ENCODE measurements at places on chromosomes 12 and 14. TPM values are rescaled to one million over a fixed set of nuclear protein-coding genes. Genes with fewer than 3 reads are reported as not detected.
A peak's percentile ranks its signal among the peaks of the same experiment; 100 is the strongest.

DNA sequence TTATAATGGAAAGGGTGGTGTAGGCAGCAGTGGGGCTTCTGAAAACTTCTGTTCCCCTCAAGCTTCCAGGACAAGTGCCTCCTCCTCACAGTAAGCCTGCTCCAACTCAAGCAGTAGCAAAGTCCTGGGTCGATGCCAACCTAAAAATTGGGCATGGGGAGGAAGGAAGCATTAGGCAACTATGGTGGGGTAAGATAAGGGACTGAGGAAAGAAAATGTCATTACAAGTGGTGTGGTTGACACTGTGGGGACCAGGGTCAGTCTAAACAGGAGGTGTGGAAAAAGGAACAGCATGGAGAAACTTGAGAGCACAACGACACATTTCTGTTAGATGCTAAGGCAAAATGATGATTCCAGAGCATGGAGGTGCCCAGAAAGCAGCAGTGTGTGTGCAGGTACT is 34.9 kb downstream of the WIF1 start:
- no peaks in the 10 kb centered on the region for H3K4me1 ChIP-seq
- H3K4me3 ChIP-seq = no peak overlapping the region
- no peaks in the 10 kb centered on the region for H3K36me3 ChIP-seq

DNA sequence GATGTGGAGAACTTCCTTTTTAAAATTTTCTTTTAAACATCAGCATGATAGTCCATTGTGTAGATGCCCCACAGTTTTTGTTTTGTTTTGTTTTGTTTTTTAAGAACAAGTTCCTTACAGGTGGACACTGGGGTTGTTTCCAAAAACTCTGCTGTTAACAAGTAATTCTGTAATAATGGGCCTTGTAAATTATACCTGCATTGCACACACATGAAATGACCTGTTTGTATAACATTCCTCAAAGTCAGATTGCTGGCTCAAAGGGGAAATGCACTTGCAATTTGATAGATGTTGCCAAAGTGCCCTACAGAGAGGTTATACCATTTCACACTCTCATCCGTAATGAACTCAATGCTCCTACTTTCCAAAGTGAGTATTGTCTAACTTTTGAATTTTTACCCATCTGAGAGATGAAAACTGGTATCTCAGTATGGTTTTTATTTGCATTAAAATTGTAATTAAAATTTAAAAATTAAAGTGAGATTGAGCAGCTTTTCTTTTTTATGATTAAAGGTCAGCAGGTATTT is 89.2 kb downstream of the SPPL3 start:
- H3K36me3 ChIP-seq = no peaks in the 10 kb centered on the region
- no peak overlapping the region for H3K4me3 ChIP-seq
- H3K4me1 ChIP-seq = no peaks in the 10 kb centered on the region
- H3K27me3 ChIP-seq = no peaks in the 10 kb centered on the region

- no peak overlapping the region for H3K27ac ChIP-seq
- H3K27me3 ChIP-seq = no peaks in the 10 kb centered on the region
- no peaks in the 10 kb centered on the region for H3K4me1 ChIP-seq
- H3K36me3 ChIP-seq = peaks cover 25% of the 10 kb centered on the region
These were observed 56.5 kb upstream of the ATF1 start for GRCh38 chr12:50707396-50707795.

DNA sequence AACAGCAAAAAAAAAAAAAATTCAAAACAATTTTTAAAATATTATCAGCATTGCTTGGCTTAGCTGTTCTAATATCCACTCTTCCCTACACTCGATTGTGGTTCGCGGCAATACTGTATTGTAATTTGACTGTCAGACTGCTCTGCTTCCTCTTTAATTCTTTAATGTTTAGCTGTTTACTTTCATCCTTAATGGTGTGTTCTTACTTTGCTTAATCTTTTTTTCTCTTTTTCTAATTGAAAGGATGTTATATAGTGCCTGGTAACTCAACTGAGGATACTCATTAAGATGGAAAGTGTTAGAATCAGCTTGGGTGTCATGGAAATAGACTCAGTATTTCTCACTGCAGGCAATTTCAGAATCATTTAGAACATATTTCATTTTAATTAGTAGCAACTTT is 2.0 kb downstream of the ANO4 start:
- no peaks in the 10 kb centered on the region for H3K4me1 ChIP-seq
- H3K4me3 ChIP-seq = no peak overlapping the region
- H3K27ac ChIP-seq = no peak overlapping the region
- H3K27me3 ChIP-seq = no peaks in the 10 kb centered on the region

DNA sequence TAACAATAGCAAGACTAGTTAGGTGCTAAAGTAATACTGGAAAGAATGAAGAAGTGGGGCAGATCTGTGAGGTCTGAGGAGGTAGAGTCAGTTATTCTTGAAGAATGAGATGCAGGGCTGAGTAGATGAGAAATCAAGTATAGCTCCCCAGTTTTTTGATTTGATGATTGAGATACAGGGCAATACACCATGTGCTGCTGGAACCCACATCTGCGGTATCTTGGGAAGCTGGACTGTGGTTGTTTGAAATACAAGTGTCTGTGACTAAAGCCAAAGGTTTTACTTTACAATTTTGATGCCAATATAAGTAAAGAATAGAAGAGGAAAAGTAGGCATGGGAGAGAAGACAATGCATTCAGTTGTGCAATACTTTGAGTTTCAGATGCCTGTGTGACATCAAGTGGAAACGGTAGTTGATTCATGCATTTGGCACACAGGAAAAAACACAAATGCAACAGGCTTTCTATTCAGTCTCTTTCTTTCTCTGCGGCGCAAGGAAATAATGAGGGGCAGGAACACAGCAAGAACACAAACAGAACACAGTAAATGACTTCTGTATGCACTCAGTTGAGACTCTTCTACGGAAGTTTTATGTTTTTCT is 190.2 kb upstream of the SLC38A2 start:
- H3K4me1 ChIP-seq = peaks cover 15% of the 10 kb centered on the region
- no peaks in the 10 kb centered on the region for H3K36me3 ChIP-seq
- no peaks in the 10 kb centered on the region for H3K27me3 ChIP-seq
- DNase-seq = no peak
- no peak overlapping the region for H3K27ac ChIP-seq

SMCO2 gene
- total RNA-seq = 2.5 TPM

GRCh38 chr12:123231931-123232330 is 1.0 kb downstream of the MPHOSPH9 start:
- no peak for DNase-seq
- no peaks in the 10 kb centered on the region for H3K27me3 ChIP-seq
- peak overlapping the region; percentile 99 for H3K27ac ChIP-seq
- peak overlapping the region; percentile 100 for H3K4me3 ChIP-seq
- peaks cover 43% of the 10 kb centered on the region for H3K36me3 ChIP-seq

MANSC4 gene
- not detected for total RNA-seq

CCDC177 gene
- total RNA-seq = not detected

BTG1 gene
- total RNA-seq = 123 TPM

ABHD12B gene
- not detected for total RNA-seq

GRCh38 chr14:83893447-83893846 is 1636.5 kb upstream of the FLRT2 start:
- H3K27me3 ChIP-seq = no peaks in the 10 kb centered on the region
- no peak overlapping the region for H3K4me3 ChIP-seq
- no peak for DNase-seq
- no peaks in the 10 kb centered on the region for H3K36me3 ChIP-seq
- no peak overlapping the region for H3K27ac ChIP-seq

DNA sequence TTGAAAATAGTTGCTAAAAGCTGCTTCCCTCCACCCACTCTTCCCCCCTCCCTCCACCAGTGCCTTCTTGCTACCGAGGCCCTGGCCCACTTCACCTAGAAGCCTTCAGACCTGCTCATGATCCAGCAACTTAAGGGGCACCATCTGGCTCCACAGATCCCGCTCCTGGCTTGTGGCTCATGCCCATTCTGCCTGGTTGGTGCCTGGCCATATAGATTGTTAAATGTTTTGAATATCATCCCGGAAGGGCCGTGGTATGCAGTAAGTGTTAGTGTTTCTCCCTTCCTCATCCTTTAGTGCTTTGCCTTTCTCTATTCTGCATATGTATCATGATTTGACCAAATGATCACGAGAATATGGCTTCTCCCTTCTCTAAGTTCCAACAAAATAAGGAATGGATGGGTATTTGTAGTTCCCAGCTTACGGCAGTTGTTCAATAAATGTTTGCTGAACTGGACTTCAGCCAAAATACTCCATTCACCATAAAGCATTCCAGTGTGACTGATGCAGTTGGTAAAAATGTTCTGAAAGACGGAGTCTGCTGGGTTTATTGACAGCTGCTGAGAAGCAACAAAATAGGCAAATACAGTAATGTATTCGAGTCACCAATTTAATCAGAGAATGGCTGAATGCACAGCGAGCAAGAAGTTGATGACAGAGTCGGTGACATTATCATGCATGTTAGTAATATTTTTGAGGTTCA is 30.7 kb downstream of the GRIP1 start:
- H3K4me1 ChIP-seq = peaks cover 37% of the 10 kb centered on the region
- H3K27ac ChIP-seq = peak overlapping the region; percentile 88
- no peaks in the 10 kb centered on the region for H3K36me3 ChIP-seq
- no peaks in the 10 kb centered on the region for H3K27me3 ChIP-seq

DNA sequence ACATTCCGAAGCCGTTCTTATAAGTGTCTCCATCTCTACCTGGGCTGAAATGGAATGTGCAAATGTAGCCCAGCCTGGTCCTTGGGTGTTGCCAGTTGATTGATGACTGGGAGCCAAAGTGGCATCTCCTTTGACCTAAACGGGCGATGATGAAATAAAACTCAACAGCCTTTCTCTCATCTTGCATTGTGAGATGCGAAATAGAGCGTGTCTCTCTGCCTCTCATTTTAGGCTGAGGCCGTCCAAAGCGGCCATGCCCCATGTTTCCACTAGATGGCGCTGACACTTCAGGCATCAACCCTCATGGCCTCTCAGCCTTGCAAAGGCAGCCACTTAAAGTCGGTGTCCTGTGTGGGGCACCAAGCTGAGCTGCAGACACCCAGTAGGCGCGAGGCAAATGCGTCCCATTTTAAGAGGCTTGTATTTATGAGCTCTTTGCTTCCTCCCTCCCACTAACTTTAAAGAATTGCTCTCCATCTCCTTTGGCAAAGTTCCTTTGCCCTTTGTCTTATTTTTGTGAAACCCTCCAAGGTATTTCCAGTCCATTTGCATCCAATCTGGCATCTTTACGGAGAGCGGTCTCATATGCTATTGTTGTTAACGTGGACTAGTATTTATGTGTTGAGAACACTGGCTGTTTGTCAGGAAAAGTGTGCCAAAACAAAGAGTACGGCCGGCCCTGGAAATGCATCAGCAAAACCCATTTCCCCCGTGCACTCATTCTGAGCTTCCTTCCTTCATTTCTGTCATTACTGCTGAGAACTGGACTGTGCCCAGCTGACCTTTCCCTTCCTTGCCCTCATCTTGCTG is 25.0 kb downstream of the GPRC5A start:
- H3K36me3 ChIP-seq = peaks cover 100% of the 10 kb centered on the region
- H3K4me1 ChIP-seq = peaks cover 58% of the 10 kb centered on the region
- peak overlapping the region; percentile 80 for H3K27ac ChIP-seq
- peak; percentile 76 for DNase-seq

ZBTB1 gene
- 28.1 TPM for total RNA-seq
